ENCODE measurements at places on chromosomes 16 and 17. TPM values are rescaled to one million over a fixed set of nuclear protein-coding genes. Genes with fewer than 3 reads are reported as not detected.
A peak's percentile ranks its signal among the peaks of the same experiment; 100 is the strongest.

The ZNF764 gene
- 10.3 TPM for total RNA-seq

The PRR29 gene
- not detected for total RNA-seq

The RNF222 gene
- total RNA-seq, result not detected

The ERN2 gene
- total RNA-seq, result 2.3 TPM

The GRB7 gene
- not detected for total RNA-seq

The SULT1A1 gene
- 3.3 TPM for total RNA-seq

The POLR2C gene
- total RNA-seq, result 141 TPM

The EVI2B gene
- 7.3 TPM for total RNA-seq

The RGS9 gene
- 43.9 TPM for total RNA-seq

The SERPINF2 gene
- total RNA-seq, result 2.0 TPM

The ABCA6 gene
- total RNA-seq, result 35.8 TPM

The SCNN1G gene
- 0.27 TPM for total RNA-seq

The CTRB2 gene
- not detected for total RNA-seq

The ACSM2A gene
- total RNA-seq, result not detected

DNA sequence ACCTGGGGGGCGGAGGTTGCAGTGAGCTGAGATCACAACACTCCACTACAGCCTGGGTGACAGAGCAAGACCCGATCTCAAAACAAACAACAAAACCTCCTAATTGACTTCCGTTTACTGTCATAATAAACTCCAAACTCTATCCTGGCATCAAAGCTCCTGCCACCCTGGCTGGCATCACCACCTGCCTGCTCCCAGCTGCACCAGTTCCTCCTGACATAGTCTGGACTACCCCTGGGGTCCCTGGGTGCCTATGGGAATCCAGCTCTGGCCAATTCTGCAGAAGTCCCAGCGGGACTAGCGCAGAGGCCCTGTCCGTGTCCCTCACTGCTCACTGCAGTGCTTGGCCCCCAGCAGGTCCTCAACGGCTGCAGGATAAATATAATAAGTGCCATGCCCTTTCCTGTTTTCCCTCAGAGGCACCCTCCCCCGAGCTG is 723 bp downstream of the NTHL1 start:
- ATAC-seq, result no peak

- no peak for ATAC-seq
Observed at GRCh38 chr17:78496311-78496710, 80.9 kb downstream of the DNAH17 start.

DNA sequence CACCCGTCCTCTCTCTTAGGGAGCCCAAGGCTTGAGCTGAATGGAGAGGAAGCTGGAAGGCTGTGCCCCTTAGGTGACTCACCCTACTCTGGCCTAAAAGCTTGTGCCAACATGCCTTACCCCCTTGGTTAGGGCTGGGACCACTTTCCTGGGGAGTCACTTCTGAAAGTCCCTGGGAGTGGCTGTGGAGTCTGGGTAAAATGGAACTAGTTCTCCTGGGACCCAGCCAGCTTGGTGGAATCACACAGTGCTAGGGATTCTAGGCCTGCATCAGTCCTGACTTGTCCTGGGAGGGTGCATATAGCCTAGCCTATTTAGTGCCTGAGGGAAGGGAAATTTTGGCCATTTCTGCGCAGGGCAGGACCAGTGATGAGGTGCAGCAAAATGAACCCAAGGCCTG is 10.5 kb downstream of the MMP28 start:
- no peak for ATAC-seq

- no peak for ATAC-seq
Observed at GRCh38 chr17:17507465-17508011, 11.3 kb upstream of the RASD1 start.

DNA sequence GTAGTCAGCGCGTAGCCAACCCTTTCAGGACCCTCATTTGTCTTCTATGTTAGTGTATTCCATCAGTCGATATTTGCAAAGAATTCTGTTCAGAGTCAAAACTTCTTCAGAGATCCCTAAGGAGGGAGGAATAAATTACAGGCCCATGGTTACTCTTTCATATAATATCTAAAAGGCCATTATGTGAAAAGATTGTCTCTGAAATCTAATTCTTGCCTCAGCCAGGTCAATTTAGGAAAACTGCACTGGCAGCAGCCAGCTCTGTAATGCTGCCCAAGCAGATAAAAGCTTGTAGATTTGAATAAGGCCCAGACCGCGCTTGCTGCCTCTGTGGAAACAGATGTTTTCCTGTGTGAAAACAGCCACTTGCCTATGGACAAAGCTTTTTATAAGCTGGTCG is 379.8 kb downstream of the CNTNAP4 start:
- no peak for ATAC-seq

- peak; percentile 94 for ATAC-seq
Observed at GRCh38 chr16:83952940-83953795, at the start of gene OSGIN1. Gene OSGIN1 (plus strand): TSS chr16:83953240. CDS start chr16:83957672, 4,432 bp downstream.

GRCh38 chr17:69434164-69434579 is 19.7 kb downstream of the MAP2K6 start:
- ATAC-seq, result no peak

DNA sequence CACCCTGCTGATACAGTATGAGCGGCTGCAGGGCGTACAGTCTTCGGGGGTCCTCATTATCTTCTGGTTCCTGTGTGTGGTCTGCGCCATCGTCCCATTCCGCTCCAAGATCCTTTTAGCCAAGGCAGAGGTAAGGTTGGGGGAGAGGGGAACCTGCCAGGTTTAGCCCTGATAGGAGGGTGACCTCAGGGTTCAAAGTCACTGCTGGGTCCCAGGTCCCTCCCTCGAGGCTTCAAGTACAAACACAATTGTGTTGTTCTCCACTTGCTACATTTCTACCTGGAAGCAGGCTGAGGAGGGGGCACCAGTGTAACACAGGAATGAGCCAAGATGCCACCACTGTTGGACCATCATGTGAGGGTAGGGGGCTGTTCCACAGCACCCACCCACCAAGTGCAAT is 22.4 kb downstream of the ABCC3 start:
- ATAC-seq, result no peak

DNA sequence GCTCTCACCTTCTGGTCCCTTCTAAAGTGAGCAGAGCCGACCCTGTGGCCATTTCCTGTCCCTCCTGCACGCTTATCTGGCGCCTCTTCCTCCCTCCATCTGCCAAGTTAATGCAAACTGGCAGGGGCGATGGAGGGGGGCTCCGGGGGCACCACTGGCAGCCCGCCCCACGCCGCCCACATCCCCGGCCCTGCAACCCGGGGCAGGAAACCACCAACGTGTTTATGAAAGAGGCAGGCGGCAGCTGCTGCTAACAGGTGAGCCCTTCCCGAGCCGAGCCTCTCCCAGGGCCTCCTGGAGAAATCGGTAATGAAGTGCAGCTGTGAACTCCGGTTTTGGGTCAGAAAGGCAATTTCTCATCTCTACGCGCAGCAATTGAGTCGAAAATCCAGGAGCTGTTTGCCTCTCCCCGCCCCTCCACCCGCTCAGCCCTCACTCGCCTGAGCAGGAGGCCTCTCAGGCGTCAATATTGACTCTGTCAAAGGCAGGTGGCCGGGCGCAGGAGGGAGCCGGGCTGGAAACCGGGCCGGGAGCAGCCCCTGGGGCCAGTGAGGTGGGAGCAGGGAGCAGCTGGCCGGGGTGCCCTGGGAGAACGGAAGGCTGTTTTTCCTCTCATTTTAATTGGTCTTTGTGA is 164.4 kb upstream of the GSE1 start:
- no peak for ATAC-seq

DNA sequence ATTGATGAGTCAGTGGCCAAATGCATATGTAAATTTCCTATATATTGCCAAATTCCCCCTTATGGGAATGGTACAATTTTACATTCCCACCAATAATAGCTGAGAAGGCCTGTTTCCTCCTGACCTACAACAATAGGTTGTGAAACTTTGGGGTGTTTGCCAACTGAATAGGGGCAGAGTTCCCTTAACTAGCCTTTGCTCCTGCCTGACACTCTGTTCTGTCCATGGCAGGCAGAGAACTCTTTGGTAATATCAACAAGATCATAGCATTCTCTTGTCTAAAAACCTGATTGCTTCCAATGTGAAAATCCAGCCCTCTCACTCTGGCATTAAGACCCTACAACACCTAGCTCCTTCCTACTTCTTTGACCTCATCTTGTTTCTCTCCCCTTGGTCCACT is 149.7 kb downstream of the HAPSTR1 start:
- no peak for ATAC-seq

GRCh38 chr16:79307214-79307613 is 293.3 kb downstream of the MAF start:
- peak; percentile 69 for ATAC-seq

DNA sequence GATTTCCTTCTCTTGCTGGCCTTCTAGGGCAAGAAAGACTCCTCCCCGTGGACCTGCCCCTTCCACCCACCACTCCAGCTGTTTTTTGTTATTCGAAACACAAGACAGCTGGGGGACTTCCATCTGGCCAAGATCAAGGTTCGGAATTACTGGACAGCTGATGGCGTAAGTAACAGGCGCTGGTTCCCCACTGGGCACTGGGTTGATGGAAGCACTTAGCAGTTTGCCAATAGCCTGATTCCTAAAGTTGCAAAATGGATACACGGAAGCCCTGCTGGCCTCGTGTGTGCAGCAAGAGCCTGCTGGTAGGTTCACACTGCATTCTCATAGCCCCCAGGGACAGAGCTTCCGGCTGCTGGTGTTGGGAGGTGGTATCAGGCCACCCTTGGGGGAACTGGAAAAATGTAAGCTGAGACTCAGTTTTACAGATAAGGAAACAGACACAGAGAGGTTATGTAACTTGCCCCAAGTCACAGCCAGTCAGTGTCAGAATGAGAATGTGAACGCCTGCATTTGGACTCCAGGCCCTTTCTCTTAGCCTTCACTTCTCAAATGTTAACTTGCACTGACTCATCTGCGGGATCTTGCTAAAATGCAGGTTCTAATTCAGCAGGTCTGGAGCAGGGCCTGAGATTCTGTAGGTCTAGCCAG is 171.7 kb downstream of the KATNIP start:
- ATAC-seq, result peak; percentile 93

DNA sequence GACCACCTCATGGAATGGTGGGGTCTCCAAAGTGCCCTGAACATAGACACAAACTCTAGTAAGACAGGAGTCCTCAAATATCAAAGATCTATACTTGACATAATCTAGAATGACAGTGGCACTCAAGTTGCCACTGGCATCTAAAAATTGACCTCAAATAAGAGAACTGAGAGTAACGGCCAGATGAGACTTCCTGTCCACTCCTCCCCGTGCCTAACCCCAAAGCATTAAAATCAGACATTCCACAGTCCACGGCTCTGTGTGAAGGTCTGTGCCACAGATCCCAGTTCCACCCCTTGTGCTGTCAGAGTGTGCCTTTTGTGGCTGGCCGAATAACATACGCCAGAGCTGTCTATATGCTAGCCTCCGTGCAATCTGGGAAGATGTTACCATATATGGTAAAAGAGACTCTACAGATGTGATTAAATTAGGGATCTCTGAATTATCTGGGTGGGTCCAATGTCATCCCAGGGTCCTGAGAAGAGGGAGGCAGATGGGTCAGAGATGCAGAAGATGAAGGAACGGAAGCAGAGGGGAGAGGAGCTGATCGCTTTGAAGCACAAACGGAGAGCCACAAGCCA is 21.0 kb upstream of the EVPL start:
- no peak for ATAC-seq

GRCh38 chr16:56539656-56540055 is 19.8 kb upstream of the BBS2 start:
- ATAC-seq, result no peak

DNA sequence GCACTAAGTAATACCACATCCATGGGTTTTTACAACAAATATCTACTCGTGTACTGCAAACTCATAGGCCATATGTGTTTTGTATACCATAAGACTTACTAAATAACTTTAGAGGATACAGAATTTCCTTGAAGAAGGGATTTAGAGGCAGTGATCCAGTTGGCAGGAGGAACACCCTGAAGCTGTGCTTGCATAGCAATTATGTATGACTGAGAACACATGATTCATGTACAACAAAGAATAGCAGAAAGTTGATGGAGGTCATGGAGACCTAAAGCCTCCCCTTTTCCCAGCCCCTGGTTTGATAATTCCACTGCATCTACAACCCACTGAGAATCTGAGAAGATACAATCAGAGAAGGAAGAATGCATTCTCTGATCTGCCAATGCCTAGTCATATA is 83.8 kb upstream of the PMFBP1 start:
- ATAC-seq, result no peak

GRCh38 chr16:49856672-49857330 is 889 bp upstream of the ZNF423 start:
- ATAC-seq, result peak; percentile 73

DNA sequence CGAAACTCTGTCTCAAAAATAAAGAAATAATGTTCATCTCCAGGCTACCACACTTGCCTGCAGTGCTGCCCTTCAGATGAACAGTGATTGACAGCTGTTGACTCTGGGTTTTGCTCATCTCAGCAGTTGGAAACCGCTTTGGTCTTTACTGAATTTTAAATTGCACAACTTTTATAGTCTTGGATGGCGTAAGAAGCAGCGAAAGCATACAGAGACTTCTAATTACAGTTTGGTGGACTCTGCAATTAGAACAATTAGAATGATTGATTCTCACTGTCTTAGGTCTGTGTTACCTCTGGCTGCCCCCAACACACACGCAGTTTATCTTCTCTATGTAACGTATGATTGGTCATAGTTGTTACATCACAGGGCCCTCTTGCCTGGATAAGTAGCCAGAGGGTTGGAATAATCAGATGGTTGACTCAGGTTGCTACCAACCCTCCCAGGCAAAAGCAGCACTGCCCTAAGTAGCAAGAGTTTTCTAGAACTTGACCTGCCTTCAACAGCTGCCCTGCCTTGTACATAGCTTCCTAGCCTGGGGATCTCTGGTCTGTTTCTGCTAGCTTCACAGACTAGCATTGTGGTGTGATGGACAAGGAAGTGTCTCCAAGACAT is 1.9 kb upstream of the NAT9 start:
- ATAC-seq, result no peak

DNA sequence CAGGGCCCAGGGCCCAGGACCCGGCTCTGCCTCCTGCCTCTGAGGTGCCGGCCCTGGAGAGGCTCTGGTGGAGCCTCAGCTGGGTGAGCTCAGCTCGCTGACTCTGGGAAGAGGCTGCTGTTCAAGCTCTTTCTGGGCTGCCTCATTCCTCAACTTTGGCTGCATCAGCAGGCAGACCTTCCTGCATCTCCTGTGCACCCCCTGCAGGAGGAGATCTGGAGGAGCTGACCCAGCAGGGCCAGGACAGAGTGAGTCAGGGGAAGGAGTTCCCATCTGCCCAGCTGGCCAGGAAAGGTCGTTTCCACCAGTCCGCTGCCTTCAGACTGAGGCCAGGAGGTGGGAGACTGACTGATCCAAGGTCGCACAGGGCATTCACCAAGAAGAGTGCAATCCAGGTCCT is 10.7 kb downstream of the CRHR1 start:
- ATAC-seq, result no peak

DNA sequence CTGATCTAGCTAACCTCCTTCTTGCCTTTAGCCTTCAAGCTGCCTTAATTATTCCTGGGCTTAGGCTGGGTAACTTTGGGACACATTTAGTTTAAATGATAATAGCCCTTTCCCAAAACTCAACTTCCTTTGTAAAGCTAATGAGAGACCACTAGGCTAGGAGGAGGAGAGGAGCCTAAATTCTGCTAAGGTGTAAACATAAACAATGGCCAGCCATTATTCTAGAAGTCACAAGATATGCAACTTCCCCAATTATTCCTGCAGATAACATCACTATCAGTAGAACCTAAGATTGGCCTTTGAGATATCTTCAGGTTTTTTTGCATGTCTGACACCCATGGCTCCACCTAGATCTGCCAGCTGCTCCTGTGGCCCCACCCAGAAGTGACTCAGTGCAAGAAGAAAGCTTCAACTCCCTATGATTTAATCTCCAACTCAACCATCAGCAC is 131.2 kb upstream of the FAM20A start:
- ATAC-seq, result no peak
